ENCODE measurements at places on chromosomes 7 and 10.

- DNase-seq = no peak
Observed at GRCh38 chr7:81331061-81332018, 412.5 kb upstream of the SEMA3C start.

GRCh38 chr7:114083166-114084001, 164.6 kb upstream of the PPP1R3A start:
- DNase-seq = no peak

DNA sequence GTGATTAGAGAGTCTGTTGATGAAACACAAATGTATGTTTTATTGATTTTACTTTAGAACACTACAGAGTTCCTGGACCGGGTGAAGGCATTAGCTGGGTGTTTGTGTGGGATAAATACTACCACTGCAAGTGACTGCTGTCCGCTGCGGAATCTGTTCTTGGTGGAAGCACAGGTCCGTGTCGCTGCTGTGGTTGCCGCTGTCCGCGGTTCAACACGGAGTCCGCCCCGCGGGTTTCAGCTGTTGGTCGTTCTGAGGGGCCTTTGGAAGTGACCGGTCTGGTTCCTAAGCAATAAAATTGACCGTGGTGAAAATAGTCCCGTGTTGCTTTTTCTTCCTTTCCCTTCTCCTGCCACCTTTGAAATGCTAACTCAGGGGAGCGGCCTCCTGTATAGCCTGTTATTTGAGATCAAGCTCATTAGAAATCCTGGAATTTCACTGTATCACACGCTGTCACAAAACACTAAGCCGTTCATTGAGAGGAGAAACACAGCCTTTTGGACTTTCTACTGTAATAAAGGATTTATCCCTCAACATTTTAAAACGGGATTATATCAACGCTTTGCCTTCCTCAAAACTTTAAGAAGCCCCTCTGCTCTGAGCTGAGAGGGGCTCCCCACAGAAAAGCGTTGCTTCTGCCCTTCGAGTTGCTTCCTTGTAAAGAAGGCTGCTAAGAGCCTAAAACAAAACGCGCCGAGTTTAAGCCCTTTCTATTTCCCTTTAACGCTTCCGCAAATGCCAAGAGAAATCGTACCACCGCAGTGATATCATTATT, 2.6 kb downstream of the NKX6-2 start:
- DNase-seq = no peak

DNA sequence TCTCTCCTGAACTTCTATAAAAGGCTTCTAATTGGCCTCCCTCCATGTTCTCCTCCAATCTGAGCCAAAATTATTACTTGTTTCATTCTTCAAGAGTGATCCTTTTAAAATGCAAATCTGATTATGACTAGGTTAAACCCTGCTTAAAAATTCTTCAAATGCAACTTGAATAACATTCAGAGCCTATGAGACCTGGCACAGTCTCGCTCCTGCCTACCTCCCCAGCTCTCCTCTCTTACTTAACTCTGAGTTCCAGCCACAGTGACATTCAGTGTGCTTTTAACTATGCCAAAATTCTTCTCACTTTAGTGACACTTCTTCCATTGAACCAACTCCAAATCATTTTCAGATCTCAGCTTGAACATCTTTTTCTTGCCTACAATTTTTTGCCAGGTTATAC, 68.8 kb downstream of the TMEM168 start:
- DNase-seq = no peak

DNA sequence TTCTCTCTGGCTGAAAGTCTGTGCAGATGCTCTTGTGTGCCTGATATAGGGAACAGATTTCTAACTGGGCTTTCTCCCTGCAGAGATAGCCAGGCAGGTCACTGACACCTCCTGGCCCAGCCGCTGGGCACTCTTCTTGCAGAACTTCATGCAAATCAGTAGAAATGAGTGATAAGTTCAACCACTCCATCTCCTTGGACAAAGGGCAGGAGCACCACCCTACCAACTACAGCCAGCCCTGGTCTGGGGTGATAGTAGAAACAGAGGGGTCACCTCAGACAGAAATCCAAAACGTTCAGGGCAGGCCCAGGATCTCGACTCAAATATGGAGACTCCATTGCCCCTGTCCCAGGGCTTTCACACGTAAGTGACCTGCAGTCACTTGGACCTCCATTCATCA, 917.8 kb upstream of the ZNF722 start:
- peak; percentile 20 for DNase-seq

DNA sequence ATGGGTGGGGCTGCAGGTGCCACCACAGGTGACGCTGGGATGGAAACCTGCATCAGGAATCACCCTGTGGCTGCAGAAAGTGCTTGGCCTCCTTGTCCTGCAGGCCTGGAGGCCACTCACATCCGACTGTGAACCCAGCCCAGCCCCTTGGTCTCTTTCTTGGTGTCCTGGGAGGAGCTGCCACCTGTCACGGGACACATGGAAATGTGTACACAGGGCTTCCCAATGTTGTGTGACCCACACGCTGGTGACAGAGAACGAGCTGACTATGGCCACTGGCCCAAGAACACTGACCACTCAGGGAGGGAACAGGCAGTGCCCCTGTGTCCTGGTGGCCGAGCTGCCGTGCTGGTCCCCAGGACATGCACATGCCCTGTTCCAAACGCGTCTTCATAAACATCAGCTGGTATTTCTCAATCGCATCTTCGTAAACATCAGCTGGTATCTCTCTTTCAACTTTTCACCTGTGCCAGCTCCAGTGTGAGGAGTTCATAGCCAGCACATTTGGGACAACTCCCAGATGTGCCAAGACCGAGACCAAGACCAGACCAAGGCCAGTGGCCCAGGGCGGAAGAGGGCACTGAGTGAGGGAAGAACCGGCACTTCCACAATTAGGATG, 57.9 kb upstream of the INPP5A start:
- no peak for DNase-seq

GRCh38 chr7:25318047-25318446, 89.8 kb upstream of the NPVF start:
- no peak for DNase-seq

All from type B pancreatic cell (in vitro differentiated cells).